ENCODE measurements at places on chromosomes 2 and 18.

DNA sequence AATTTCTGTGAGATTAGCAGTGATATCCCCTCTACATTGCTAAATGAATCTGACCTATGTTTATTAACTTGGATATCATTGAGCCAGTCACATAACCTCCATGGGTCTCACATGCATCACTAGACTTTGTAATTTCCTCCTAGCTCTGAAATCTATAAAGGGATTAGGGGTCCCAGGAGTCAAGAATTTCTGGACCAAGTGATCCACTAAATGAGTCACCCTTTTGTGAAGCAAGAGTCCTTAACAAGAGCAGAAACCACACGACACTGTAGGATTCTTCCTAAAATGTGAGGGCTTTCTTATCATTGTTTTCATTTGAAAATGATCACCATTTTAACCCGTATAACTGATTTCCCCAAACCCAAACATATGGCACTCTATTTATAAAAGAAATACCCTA lies 90.3 kb downstream of the DHRS9 start:
- DNase-seq: no peak

DNA sequence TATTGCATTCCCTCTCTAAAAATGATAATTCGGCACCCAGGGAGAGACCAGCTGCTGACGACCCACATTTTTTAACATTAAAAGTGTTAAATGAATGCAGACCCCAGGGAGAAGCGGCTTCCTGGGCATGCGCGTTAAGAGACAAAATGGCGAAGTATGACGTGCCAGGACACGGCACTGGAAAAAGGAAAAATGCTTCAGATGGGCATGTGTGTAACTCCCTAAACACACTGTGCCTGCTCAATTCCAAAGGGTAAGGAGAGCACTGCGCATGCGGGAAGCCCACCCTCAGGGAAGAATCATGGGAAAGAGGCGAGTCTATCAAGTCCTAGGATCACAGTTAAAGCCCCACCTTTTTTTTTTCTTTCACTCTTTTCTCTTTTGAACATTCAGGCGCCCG lies 58.1 kb downstream of the CYP26B1 start:
- no peak for DNase-seq

DNA sequence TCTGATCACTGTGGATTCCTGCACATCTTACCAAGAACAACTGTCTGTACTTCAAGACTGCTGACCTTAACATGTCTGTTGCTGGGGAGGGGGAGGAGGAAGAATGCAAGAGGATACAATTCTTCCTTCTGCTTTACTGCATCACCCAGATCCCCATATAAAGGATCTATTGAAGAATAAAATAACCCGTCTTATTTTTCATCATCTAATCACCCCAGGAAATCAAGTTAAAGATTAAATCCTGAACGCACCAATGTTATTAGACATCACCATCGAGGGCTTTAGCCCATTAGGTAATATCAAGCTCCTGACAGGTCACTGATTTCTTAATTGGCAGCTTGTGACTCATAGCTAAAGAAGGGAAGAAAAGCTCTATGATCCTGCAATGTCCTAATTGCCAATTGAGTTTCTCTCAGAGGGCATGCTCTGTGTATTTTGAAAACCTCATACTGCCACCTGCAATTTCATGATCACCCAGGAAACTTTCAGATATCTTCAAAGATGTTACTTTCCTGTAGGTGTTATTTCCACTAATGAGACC lies 75.4 kb upstream of the KCNE4 start:
- DNase-seq: no peak

DNA sequence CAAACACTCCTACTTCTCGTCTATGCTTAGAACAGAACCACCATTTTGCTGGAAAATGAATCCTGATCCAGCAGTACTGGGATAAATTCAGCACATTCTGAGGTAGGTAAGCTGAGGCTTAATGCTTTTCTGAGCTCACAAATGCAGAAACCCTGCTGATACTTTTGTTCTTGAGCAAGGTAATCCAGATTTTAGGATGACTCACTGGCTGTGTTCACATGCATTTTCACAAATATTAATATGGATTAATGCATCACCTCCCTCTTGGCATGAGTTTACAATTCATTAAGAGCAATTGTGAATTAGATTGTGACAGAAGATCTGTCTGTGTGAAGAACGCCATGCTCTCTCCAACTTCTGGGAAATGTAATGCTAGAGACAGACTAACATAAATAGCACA lies 42.2 kb downstream of the RAD51AP2 start:
- no peak for DNase-seq

DNA sequence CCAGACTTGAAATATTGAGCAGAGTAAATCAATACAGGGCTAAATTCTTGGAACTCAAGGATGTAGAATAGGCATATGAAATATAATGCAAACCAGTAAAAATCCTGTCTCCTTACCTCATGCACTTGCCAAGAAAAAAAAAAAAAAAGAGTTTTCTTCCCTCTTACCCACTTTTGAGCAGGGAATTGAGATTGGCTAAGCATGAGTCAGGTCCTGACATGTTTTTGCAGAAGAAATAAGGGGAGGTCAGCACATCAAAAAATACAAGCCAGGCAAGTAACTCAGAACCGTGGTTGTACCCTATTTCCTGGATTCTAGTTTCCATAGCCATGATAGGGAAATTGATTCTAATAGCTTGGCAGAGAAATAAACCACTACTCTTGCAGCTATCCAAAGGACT lies 1526.7 kb downstream of the LRP1B start:
- DNase-seq: no peak

DNA sequence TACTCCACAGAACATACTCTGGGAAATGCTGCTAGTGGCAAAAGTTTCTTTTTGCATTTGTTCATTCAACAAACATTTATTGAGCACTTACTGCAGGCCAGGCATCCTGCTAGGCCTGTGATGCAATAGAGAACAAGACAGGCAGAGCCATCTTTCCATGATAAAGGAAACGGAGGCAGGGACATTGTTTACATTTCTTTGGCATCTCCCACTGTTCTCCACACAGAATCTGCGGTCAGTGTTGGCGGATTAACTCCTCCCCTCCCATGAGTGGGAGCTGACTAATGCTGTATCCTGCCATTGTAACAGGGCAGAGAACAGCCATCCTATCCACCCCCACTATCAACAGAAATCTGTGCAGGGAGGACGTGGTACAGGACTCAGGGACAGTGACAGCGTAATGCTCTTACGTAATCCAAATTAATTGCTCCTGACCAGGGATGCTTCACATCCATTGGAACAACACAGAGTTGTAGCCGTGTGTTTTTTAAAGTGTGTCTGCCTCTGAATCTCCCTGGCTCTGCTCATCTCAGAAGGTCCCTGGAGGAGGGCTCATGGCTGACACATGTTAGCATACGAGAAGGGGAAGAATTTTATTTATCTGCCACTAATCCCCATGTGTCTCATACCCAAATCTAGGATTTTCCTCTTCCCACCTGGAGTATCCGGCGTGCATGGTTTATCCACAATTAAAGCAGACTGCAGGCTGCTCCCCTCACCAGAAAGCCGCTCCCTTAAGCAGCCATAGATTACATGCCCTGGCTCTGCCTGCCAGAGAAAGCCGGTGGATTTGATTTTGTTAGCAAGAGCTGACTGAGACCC lies 32.3 kb downstream of the STEAP3 start:
- DNase-seq: peak; percentile 82

- no peak for DNase-seq
Observed at GRCh38 chr2:71067567-71068217, 756 bp upstream of the NAGK start.

DNA sequence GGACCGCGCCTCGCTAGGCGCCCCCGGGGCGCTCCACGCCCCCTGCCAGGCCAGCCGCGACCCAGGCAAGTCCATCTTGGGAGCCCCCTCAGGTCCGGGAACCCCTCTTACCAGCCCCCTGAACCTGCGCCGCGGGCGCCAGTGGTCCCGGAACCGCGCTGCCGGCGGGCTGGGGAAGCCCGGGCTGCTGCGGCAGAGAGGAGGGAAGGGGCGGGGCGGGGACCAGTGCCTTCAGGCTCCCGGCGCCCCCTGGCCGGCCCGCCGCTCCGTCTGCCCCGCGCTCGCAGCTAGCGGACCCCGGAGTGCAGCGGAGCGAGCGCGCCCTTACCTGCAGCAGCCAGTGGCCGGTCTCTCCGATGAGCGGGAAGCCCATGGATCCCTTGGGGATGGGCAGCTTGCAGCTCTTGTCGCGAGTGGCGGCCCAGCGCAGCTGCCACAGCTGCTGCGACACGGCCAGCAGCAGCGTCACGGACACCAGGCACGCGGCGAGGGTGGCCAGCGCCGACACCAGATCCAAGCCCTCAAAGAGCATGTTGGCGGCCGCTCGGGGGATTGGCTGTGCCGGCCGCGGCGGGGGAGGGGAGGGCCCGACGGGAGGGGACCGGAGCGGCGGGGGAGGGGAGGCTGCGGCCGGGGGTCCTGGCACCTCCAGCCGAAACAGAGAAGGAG lies at the start of gene CYP26B1:
Gene CYP26B1 (minus strand): TSS at position 560 of the 669 bp plus-strand sequence. CDS start 28 bp downstream, at position 532.
- no peak for DNase-seq

DNA sequence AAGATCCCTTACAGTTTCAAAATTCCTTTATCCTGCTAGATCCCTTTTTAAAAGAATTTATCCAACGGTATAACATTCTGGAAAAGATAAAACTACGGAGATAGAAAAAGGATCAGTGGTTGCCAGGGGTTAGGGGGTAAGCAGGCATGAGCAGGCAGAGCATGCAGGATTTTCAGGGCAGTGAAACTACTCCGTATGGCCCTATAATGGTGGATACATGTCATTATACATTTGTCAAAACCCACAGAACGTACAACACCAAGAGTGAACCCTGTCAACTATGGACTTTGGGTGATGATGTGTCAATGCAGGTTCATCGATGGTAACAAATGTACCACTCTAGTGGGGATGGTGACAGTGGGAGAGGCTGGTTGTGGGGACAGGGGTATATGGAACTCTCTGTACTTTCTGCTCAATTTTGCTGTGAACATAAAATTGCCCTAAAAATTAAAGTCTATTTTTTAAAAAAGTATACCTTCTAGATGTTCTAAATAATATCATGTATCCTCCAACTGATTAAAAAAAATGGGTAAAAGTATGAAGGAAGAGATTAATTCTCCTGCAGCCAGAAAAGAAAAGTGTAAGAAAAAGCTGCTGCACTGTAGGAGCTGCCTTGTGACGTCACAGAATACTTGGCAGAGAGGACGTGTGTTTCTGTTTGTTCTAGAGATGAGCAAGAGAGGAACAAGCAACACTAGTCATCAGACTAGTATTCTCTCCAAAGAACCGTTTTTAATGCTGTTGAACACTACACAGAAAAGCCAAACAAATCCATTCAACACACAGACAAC lies 23.6 kb downstream of the ANKRD44 start:
- DNase-seq: peak; percentile 30

DNA sequence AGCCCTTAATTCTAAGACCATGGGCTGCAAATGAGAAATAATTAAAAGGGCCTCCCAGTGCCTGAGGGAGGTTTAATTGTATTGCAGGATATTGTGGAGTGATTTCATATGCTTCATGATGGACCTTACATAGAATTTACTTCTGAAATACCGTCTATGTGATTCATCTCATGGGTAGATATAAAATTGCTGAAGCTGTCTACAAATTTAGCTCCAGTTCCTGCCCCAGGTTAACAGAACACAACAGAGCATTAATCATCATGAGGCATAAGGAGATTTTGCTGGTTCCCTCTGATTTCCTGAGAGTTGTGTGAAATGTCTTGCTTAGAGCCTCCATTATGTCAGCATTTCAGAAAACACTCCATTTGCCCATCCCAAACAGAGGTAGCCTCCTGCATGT lies 770 bp downstream of the UPP2 start:
- no peak for DNase-seq

- no peak for DNase-seq
Observed at GRCh38 chr2:71851094-71851750, 296.4 kb downstream of the CYP26B1 start.

DNA sequence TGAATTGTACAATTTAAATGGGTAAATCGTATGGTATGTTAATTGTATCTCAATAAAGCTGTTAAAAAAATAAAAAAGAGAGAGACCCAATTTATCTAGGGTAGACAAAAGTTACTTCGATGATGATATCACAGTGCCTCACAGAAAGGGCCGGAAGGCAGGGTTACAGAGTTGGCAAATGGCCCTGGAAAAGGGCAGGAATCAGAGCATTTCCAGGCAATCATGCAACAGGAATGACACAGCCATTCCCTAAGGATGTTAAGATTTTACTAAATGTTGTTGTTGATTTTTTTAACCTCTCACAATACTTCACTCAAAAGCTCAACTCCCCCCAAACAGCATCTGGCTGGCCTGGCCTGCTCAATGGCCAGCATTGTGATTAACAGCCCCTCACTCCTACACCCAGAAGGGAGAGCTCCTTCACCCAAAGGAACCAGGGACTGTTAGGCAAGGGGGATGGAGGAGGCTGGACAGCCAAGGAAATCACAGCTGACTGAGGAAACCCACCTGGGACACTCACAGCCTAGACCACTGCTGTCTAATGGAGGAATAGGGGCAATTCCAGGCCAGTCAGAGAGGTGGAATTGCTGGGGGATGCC lies 7.7 kb upstream of the SP100 start:
- no peak for DNase-seq

DNA sequence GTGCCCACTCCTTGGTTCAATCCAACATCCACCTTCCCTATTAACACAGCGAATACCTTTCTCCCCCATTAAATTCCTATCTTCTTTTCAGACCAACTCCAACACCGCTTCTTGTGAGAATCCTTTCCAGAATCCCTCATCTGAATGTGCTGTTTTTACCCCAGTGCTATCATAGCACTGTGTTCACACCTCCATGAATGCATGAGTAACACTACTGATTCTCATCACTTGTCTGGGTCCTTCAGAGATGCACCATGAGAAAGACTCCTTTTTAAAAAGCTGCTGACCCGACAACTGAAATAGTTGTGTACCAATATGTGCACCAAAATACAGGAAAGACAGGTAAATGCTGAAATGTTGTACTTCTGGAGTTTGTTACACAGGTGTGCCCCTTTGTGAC lies 18.8 kb downstream of the MGAT4A start:
- DNase-seq: no peak

- no peak for DNase-seq
Observed at GRCh38 chr2:98445683-98446581, 1.3 kb downstream of the INPP4A start.

- no peak for DNase-seq
Observed at GRCh38 chr2:54641988-54642387, 81.5 kb upstream of the EML6 start.

DNA sequence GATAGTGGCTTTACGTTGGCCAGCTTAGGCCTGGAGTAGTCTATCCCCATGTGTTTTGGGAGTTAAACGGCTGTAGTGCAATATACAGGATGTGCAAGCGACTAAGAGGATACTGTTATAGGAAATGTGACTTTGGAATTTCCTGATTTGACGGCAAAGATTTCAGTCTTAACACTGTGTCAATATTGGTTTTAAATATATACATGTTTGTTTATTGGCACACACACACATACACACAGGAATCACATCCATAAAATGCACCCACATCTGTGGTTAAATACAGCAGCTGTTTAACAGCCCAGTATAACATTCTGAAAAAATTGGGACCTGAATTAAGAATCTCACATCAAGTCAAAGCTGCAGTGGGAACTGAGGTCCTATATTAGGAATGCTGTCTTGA lies 347.1 kb downstream of the TXNL1 start:
- no peak for DNase-seq

GRCh38 chr2:128641421-128642080 lies 322.9 kb upstream of the HS6ST1 start:
- DNase-seq: no peak

- DNase-seq: no peak
Observed at GRCh38 chr2:142992840-142993239, 115.4 kb downstream of the KYNU start.

- no peak for DNase-seq
Observed at GRCh38 chr2:61833971-61834370, 19.9 kb downstream of the FAM161A start.

All from SW 1271 (cell line).